ENCODE measurements at places on chromosomes 6 and 20.

- no peak for DNase-seq
Measured at GRCh38 chr6:92431502-92431901, 987.9 kb downstream of the EPHA7 start.

GRCh38 chr20:35598476-35598875, 17.2 kb upstream of the SPAG4 start:
- DNase-seq: no peak

DNA sequence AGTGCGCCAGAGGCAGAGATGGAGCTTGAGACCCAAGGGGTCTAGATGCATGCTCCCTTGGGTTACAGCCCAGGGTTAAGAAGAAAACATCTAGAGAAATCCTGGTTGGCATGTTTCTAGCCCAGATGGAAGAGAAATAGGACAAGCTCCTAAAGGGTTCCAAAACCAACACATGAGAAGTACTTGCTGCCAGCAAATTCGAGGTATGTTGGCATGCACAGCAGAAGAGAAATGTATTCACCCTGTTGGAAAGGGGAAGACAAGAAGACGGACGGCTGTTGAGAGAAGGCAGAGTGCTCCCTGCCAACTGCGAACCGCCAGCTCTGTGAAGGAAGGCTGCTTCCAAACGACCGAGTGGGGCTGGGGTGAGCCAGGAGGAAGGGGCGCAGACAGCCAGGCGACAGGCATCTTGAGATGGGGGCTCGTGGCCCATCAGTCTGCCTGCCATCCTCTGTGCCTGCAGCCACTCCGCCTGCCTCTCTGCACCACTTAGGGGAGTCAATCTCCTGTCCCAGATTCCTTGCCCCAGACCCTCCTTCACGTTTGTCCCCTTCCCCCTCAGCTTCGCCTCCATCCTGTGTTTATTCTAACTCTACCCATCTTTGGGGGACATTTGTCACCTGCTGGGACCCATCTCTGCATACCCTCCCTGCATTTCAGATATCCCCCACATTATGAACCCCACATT, 249.2 kb downstream of the CDC5L start:
- DNase-seq: no peak

GRCh38 chr6:156630613-156631302, 146.4 kb upstream of the ARID1B start:
- DNase-seq: no peak

DNA sequence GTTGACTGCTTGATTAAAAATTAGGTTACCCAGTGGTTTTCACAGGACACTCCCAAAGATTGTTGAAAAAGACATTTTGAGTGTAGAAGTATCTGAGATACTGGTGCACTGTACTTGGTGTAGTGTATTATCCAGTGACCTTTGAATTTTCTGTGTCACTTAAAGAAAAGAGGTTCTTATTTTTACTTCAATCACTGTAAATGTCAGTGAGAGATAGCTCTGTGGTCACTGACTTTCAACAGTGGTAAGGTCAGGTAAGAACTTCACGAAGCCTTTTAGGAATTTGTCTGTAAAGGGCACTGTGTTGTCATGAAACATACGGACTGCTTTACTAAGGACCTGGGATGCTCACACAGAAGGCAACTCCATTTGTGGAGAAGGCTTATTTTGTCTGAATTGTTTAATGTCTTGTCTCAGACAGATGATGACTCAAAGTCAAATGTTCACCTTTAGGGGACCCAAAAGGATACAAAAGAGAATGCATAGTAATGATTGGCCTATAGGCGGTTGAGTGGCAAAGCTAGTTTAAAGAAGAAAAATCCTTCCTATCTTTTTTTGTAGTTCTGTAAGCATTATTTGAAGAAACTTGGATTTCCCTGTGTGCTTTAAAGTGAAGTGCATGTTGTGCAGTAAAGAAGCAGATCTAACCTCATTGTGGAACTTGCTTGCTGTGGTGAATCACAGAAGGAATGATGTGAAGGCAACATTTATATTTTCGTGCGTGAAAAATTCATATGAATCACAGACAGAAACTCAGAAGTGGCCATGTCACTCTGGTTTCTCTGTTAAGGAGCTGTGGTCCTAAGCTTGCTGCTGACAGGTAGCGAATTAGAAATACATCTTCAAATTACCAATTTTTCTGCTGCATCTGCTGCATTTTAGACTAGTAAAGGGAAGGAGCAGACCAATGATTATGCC, 47.3 kb downstream of the ZFAND3 start:
- no peak for DNase-seq

- no peak for DNase-seq
Measured at GRCh38 chr6:149319422-149319821, 1.9 kb downstream of the TAB2 start.

DNA sequence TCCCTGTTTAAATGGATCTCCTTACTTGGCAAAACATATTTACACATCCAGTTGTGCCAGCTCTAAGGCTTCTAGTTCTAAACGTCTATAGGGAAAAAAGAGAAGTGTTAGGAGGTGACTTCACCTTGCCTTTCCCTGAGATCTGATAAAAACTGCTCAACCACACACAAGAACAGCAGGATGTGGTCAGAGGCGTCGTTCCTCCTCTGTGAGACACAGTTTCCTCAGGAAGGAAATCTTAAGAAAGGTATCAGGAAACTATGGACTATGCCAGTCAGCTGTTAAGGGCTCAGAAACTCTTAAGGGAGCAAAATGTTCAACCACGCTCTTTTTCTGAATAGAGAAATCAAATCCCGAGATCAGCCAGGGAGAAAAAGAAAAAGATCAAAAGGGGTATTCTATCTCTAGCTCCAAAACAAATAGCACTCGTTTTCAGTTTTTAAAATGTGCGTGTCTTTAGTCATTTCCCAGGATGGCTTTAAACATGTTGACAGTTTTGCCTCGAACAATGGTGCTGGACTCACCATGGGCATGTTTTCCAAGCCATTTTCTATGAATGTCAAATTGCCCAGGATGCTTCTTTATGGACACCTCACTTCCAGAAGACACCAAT, 154.5 kb downstream of the HACE1 start:
- no peak for DNase-seq

- DNase-seq: no peak
Measured at GRCh38 chr6:70651326-70651905, 16.3 kb upstream of the SMAP1 start.

- DNase-seq: no peak
Measured at GRCh38 chr6:3630258-3630835, 121.2 kb downstream of the PXDC1 start.

- DNase-seq: no peak
Measured at GRCh38 chr6:128882991-128883611, at the start of gene LAMA2. Gene LAMA2 (plus strand): TSS chr6:128883138. CDS start chr6:128883246, 108 bp downstream.

Measured in GM12891 (cell line).